ENCODE measurements at places on chromosomes 6 and 20.

DNA sequence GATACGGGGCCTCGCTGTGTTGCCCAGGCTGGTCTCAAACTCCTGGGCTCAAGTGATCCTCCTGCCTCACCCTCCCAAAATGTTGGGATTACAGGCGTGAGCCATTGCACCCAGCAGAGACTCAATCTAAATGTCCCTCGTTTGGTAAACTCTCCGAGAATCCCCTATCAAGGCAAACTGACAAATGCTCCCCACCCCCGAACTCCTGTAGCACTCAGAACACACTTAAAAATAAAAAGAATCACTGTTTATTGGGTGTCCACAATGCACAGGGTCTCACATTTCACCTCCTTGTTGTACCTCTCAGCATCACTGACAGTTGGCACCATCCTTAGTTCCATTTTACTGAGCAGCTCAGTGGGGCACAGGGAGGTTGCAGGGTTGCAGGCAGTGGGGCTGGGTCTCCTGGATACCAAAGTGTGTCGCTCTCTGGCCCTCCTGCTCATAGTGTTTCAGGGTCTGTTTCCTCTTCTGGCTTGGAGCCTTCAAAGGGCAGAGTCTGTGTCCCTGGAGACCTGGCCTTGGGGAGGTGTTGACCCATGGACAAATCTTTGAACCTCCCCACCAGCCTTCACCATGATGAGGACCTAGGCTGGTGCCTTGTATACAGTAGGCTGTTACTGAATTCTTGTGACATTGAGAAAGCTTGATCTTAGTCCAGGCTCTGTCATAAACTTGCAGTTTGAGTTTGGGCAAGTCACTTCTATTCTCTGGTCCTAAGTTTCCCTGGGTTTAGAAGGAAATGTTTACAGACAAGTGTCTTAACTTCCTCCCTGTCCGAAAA, 8.5 kb upstream of the SRC start:
- DNase-seq = no peak

GRCh38 chr6:106560996-106561685, 68.2 kb downstream of the RTN4IP1 start:
- no peak for DNase-seq

GRCh38 chr20:11159728-11160127, 485.9 kb upstream of the JAG1 start:
- DNase-seq = no peak

DNA sequence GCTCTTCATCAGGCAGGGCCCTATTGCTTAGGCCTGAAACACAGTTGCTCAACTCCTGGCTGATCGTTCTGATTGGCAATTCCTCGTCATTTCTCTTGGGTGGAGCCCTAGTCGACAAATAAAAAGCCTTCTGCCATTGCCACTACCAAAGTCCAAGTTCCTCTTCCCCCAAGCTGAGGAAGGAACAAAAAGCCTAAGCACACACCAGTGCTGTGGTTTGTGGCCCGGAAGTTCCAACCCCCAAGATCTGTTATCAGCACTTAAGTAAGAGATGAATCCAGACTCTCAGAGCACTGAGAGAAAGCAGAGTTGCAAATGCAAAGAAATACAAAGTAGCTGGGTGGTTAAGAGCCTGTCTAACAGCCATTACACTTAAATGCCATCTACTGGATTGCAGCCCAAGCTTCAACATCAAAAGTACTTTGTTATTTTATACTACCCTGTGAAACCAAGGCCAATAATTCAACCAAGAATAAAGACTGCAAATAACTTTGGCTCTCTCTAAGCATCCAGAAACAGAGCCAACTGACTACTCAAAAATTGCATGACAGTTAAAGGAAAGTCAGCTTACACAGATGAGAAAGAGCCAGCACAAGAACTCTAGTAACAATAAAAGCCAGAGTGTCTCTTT, 1024.0 kb downstream of the GRIK2 start:
- DNase-seq = no peak

DNA sequence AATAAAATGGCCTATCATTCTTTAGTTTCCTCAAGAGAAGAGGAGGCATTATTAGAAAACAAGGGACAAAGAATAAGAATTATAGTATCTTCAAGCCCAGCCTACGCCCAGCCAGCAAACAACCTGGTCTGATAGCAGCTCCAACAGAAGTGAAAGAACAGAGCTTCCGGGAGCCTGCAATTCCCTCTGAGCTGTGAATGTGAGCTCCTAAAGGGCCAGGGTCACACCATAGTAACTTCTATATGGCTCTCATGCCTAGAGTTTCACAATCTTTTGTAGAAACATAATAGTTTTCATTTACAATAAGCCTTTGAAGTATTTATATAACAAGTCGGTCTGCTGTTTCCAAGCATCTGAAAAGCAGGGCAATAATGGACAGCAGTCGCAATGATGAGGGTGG, 116.5 kb downstream of the SMLR1 start:
- DNase-seq = no peak

GRCh38 chr20:48879612-48880245, 41.8 kb upstream of the ARFGEF2 start:
- no peak for DNase-seq

DNA sequence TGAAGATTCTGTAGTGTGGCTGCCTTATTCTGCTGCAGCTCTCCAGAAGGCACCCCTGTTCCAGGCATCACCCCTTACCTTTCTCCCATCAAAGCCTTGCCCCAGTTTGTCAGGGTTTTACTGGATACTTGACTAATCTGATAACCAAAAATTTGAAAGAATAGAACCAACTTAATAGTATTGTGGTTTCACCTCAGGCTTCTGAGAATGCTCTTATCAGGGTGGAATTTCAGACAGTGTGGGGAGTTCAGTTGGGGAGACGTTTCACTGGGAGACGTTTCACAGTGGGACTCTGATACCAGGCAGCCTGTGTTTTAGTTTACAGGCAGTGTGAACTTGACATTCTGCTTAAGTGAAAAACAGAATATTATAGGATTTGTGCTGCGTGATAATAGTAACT, 50.5 kb downstream of the SCAND1 start:
- DNase-seq = no peak

- peak; percentile 14 for DNase-seq
Measured at GRCh38 chr20:20837574-20838021, 125.2 kb upstream of the RALGAPA2 start.

GRCh38 chr20:30286157-30286556, 971.3 kb upstream of the DEFB115 start:
- no peak for DNase-seq

- no peak for DNase-seq
Measured at GRCh38 chr6:39003492-39003891, 45.1 kb upstream of the GLP1R start.

- DNase-seq = no peak
Measured at GRCh38 chr6:119077391-119077642, 1.1 kb downstream of the FAM184A start.

DNA sequence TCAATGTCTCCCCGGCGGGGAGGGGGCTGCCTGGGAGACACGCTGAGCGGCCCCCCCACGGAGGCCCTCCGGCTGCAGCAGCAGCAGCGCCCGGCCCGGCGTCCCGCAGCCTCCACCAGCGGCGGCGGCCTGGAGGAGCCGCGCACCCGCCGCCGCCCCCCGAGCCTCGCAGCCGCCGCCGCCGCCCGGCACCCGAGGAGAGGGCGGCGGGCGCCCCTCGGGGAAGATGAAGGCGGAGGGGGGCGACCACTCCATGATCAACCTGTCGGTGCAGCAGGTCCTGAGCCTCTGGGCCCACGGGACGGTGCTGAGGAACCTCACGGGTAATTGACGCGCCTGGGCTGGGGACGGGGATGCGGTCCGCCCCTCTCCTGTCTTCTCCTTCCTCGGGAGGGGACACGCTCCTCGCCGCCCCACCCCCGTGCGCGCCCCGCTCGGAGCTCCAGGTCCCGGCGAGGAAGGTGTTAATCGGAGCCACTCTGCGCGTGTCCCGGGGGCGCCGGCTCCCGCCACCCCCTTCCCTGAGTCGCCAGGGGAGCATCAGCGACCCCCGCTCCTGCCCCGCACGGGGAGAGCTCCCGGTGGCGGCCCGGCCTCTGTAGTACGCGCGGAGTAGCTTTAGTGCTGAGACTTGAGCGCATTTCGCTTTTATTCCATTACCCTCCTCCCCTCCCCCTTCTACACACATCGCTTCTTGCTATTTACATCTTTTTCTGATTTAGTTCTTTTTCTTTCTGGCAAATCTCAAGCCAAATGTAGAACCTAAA, 686 bp downstream of the TMEM170B start:
- DNase-seq = no peak

- no peak for DNase-seq
Measured at GRCh38 chr6:96499781-96500180, 21.8 kb upstream of the UFL1 start.

DNA sequence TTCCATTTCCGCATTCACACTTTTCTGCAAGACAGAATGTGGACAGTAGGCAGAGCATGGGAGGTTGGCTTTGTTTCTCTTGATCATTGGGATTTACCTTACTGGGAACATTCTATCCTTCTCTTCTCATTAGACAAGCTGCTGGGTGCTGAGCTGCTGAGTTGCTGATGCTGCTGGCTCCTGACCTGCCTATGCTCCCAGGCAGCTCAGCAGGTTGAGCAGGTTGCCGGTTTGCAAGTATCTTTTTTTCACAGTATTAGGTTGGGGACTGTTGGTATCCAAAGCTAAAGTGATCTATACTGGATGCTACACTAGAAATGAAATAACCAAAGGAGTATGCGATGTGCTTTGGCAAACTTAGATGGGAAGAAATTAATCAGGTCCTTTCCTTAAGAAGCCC, 23.7 kb upstream of the ADGRF4 start:
- no peak for DNase-seq

GRCh38 chr6:4125500-4125899, 9.9 kb downstream of the ECI2 start:
- no peak for DNase-seq

- DNase-seq = no peak
Measured at GRCh38 chr6:5463690-5464089, 202.4 kb downstream of the FARS2 start.

DNA sequence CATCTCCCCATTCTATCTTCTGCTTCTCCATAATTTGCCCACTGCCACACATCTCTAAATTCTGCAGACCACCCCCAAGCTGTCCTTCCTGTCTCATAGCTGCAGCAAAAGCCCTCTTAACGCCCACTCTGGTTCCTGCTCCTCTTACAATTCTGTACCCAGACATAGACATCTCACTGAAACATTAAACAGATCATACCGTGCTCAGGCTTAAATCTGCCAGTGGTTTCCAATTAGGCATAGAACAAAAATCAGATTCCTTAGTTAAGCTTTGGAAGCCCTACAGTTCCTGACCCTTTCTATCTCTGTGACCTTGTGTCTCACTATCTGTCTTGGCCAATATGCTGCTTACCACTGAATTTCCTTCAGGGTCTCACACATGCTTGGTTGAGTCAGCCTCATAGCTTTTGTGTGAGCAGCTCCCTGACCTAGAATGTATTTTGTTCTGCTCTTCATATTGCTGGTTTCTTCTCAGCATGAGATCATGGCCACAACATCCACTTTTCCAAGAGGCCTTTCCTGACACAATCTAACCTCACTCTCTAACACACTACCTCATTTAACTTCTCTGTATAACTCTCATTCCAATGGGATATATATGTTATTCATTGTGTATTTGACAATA, 749.7 kb downstream of the MAFB start:
- DNase-seq = no peak

DNA sequence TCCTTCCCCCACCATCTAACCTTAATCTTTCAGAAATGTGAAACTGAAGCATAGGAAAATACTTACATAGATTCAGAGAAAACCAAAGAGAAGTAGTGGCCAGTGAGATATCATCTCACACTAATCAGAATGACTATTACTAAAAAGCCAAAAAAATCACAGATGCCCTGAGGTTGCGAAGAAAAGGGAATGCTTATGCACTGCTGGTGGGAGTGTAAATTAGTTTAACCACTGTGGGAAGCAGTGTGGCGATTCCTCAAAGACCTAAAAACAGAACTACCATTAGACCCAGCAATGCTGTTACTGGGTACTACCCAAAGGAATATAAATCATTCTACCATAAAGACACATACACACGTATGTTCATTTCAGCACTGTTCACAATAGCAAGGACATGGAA, 9.2 kb upstream of the PREX1 start:
- no peak for DNase-seq

- DNase-seq = no peak
Measured at GRCh38 chr20:57592263-57593092, 27.7 kb downstream of the ZBP1 start.

GRCh38 chr6:110352563-110353262, 5.4 kb downstream of the METTL24 start:
- no peak for DNase-seq

DNA sequence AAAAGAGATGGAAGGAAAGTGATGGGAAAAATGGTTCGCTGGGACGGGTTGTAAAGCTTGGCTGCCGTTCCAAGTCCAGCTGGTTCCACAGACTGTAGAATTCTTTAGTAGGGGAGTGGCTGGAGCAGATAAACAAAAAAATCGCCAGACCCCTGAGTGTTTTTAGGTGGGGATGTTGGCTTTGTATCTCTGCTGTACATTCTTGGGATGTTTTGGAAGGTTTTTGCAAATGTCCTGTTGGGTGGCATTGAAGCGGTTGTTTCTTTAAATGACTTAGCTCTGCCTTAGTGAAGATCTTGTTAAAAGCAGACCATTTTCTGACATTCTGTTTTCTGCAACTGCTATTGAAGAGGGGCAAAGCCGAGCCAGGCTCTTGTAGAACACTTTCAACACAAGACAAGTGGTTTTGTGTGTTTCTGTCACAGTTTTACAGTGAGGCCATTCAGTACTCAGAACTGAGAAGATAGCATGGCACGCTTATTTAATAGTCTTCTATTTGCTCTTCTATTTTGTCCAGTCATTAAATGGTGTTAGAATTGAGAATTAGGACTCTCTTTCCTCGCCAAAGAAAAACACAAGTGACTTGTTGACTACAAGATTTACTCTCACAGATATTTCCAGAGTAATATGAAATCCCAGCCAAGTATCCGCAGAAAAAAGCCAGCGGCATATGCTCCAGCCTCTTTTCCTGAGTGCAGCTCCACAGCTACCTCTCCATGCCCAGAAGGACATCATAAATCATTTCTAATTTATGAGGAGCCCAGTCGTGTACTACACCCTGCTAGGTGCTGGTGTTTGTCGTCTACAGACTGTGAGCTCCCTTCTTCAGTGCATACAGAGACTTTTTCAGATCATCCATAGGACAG, 65.8 kb downstream of the PHACTR2 start:
- no peak for DNase-seq

- DNase-seq = peak; percentile 19
Measured at GRCh38 chr6:84804720-84805119, 40.3 kb upstream of the TBX18 start.

GRCh38 chr6:12147557-12148316, 135.6 kb downstream of the HIVEP1 start:
- DNase-seq = no peak

DNA sequence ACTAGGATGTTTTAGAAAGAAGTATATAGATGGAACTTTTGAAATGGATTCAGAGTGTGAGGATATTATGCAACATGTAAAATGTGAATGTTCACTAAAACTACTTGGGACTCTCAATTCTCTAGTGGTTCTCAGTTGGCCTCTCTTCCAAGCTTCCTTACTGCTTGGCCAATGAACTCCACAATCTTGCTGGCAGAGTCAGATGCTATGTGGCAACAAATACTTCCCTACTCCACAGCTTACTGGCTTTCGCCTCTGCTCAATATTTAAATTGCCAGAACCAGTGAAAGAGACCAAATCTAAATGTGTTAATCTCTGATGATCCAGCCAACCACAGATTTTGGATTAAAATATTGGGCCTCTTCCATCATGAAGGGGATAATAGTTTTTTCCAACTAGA, 138.4 kb downstream of the HTR1B start:
- DNase-seq = no peak
